ENCODE measurements at places on chromosomes 7 and 10.
A peak's percentile ranks its signal among the peaks of the same experiment; 100 is the strongest.

- no peak for DNase-seq
These were observed 21.3 kb downstream of the CPA1 start for GRCh38 chr7:130401578-130401977.

DNA sequence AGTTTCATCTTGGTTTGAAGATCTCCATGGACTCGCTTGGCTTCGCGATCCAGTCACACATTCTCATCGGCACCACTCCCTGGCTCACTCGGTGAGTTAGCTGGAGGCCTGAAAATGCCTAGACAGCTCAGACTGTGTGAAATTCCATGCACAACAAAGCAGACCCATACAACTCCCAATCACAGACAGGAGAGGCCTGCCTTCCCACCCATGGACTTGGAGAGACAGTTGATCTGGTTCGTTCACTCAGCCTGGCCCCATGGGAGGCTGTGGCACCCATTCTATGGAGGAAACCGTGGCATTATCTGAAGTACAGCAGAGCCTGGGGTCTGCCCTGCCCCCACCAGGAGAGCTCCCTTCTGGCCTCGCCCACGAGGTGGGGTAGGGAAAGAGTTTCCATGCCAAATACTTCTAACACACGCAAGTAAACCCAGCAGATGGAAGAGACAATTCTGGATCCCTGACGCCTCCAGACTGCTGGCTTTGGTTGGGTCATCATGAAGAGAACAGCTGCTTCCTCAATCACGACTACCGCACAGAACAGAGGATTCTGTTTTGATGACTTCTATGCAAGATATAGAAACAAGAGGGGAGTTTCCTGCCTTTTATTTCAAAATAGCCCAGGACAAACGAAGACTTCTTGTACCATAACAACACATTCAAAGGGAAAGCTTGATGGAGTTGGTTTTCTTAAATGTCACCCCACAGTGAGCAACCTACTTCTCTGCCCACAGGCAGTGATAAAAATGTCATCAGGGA, 15.9 kb downstream of the FAM53B start:
- DNase-seq: no peak

DNA sequence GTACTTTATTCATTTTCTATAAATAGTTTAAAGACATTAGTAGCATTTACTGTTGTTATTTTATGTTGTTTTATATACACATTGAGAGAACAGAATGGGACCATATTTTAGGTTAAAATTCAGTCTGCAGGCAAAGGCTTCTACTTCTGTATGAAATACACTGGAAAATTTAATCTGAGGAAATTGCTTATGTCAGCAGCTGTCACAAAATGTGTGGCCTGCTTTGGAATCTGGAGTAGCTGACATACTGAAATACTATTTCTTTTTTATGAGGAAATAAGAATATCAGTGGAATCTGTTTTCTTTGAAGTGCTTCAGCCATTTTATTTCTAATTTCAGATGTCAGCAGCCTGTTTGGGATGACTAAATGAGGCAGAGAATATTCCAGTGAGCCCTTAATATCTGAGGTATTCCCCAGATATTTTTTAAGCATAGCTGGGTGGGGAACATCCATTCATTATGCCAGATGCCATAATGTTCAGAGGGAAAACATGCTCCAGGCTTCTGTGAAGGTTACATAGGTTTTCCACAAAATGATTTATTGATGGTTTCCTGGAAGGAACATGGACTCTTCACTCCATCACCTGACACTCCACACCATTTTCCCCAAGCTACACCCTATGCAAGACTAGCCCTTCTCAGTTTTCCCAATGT, 267.1 kb downstream of the ARL4A start:
- no peak for DNase-seq

DNA sequence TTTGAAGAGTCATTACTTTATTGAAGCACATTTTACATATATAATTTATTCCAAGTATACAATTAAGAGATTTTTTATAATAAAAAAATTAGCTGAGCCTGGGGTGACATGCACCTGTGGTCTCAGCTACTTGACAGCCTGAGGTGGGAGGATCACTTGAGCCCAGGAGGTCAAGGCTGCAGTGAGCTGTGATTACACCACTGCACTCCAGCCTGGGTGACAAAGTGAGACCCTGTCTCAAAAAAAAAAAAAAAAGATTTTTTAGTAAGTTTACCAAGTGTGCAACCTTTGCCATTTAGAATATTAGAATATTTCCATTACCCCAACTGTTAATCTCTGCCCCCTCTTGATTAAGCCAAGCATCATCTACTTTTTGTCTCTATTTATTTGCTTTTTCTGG, 196.0 kb downstream of the CCSER2 start:
- DNase-seq: no peak

- DNase-seq: no peak
These were observed 49.6 kb downstream of the NEBL start for GRCh38 chr10:20847512-20847911.

DNA sequence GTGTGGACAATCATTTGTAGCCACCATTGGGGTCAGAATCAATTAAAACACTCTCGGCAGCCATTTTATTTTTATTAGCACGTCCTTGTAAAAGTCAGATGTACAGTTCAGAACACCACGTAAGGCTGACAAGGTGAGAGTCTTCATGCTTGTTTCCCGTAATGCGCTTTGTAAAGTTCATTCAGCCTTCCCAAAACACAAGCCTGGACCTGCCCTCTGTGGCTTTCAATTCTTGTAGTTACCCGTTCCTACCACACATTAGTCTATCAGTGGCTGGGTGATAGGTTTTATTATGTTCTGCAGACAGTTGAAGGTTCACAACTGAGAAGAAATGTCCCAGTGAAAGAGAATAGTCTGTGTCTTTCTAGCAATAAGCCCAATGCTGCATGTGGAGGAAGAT, 35.4 kb downstream of the GAD2 start:
- DNase-seq: no peak

GRCh38 chr10:112564337-112564736, 117.3 kb downstream of the VTI1A start:
- DNase-seq: no peak

DNA sequence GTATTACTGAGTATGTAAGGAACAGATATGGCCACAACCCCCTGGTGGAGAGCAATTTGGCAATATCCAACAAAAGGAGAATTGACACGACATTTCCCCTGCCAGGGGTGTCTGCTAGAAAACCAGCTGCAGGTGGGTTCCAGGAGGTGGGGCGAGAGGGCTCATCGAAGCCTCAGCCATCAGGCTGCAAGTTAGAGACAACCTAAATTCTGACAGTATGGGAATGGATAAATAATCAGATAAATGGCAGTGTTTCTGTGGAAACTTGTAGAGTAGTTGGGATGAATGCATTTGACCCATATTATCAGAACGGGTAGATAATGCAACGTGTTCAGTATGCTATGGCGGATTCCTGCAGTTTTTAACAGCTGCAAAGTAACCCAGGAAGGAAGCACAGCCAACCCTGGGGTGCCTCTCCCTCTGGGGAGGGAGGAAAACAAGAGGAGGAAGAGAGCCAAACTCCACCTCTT, 3.5 kb downstream of the TMEM273 start:
- DNase-seq: peak; percentile 14

DNA sequence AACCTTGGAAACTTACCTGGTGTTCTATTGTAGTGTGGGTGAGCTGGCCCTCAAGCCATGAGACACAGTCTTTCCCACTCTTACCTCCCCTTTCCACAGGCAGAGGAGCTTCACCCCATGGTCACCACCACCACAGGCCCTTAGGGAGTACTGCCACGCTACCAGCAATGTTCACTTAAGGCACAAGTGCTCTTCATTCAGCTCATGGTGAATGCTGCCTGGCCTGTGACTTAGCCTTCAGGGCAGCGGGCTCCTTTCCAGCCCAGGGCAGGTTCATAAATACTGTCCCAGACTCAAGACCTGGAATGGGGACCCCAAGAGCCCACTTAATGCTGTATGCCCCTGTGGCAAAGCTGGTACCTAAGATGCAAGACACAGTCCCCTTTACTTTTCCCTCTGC, 109.4 kb downstream of the MYO3A start:
- no peak for DNase-seq

DNA sequence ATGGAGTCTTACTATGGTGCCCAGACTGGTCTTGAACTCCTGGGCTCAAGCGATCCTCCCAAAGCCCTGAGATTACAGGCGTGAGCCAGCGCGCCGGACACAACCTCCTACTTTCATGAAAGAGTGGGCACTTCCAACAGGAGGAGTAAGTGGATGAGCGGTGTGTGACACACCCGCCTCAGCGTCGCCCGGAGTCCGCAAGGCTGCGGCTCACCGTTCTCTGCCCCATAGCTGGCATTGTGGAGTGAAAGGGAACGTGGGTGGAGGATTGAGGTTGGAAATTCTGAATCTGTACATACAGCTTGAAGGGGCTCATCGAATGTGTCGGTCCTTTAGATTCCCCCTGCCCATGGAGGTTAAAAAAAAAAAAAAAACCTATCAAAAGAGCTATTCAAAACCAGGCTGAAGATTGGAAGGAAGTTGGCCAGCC, 524 bp upstream of the PRXL2A start:
- peak; percentile 15 for DNase-seq

- DNase-seq: no peak
These were observed 42.4 kb downstream of the TBATA start for GRCh38 chr10:70742537-70743429.

- no peak for DNase-seq
These were observed 256.4 kb downstream of the ABCA13 start for GRCh38 chr7:48427671-48428070.

GRCh38 chr7:87627634-87627994, 584 bp upstream of the RUNDC3B start:
- DNase-seq: no peak

DNA sequence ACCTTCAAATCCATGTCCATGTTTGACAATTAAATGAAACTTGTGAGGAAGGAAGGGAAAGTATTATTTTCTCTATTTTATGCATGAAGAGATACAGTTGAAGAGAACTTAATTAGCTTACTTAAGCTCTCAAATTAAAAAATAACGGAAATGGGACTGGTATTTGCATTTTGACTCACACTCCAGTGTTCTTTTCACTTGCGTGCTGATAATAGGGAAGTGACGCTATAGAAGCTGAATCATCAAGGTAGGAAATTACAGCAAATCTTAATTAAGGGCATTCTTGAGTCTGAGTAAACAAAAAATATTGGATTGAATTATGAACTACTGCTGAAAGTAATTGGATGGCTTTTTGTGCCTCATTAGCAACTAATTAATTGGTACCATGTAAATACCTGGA, 44.0 kb upstream of the NPVF start:
- no peak for DNase-seq

DNA sequence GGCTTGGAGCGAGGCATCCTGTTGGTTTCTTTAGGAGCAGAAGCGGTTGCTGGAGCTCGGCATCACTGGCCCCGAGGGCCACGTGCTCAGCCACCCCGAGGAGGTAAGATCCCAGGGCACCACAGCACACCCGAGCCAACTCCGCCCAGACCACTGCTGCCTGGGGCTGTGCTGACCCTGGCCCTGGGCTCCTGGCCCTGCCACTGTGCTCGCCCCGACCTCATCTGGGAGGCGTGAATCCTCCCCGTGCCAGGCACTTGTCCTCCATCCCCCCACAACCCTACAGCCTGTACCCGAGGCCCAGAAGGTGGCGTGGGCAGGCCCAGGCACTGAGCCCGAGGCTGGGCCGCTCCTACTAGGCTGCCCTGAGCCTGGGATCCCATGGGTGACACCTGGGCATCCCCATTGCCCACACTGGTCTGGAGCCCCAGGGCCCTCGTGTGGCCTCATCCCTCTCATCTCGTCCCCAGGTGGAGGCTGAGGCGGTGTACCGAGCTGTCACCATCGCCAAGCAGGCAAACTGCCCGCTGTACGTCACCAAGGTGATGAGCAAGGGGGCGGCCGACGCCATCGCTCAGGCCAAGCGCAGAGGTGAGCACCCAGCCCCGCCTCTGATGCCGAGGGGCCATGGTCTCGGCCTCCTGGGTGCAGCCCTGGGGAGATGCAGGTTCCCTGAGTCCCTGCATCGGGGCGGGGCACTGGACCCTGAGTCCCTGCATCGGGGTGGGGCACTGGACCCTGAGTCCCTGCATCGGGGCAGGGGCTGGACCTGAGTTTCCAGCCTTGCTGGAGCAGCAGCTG, 11.8 kb downstream of the DPYSL4 start:
- DNase-seq: no peak

- no peak for DNase-seq
These were observed 62.7 kb downstream of the CUZD1 start for GRCh38 chr10:122782911-122783310.

DNA sequence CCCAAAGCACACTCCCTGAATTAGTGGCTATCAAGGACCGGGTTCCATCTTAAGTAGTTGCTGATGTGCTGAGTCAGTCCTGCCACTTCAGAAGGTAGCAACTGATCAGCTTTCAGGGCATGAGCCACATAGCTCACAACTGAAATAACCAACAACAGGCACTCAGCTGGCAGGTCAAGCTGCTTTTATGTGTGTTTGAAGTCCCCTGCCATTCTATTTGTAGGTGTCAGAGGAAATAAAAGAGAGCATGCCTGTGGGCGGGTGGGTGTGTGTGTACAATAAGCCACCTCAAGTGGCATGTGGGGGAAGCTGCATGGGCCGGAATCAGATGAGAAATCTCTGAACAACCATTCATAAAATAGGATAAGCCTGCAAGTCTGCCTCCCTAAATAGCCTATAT, 114.3 kb upstream of the YAE1 start:
- DNase-seq: no peak

- DNase-seq: no peak
These were observed 151.2 kb downstream of the MPP7 start for GRCh38 chr10:28151636-28152035.

DNA sequence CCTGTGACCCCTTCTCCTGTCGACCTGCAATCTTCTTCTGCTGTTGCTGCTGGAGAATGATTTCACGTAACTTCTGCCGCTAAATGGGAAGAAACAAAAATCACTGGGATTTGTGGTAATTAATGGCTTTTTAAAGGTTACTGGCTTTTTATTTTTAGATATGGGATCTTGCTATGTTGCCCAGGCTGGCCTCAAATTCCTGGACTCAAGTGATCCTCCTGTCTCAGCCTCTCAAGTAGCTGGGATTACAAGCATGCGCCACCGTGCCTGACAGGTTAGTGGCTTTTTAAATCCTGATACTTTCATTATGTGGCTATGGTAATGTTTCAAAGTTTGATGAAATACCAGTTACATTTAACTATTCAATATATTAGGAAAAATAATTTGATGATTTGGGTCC, 154.6 kb downstream of the GALNT11 start:
- no peak for DNase-seq

- DNase-seq: peak; percentile 78
These were observed 549 bp upstream of the DDX50 start for GRCh38 chr10:68900427-68901104.
